ENCODE measurements at places on chromosomes 2 and 18.

DNA sequence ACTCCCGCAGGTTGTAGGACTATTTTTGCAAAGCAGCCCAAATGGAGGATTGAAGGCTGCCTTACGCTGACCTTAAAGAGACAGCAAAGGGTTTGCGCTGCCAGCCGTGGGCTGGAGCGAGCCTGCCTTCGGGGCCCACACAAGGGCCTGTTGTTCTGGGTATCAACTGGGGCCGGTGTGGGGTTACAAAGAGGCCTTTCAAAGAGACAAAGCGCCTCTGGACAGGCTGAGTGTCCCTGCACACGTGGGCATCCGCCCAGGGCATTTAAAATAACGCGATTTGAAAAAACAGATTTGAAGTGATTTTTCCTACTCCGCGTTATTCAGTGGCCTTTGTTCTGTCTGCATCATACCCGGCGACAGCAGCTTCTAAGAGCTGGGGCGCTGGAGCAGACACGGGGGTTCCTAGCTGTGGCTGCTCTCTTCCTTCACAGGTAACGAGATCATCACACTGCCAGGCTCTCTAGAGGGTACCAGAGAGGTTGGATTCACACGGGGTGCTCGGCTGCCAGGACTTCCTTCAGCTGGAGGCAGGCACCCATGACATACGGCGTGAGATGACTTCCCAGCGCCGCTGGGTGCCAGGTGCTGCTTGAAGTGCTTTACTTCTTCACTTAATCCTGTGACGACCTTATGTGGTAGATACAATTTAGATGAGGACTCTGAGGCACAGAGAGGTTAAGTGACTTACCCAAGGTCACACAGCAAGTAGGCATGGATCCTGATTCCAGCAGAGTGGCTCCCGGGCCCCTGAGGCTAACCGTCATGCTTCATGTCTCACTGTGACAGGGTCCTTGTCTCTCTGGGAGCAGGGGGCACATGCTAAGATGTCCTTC, 32.2 kb downstream of the MAL start:
- DNase-seq: no peak

GRCh38 chr18:3706279-3707097, 256.5 kb downstream of the TGIF1 start:
- DNase-seq: no peak

- DNase-seq: no peak
Observed at GRCh38 chr18:62942578-62942977, 227.2 kb downstream of the PHLPP1 start.

- no peak for DNase-seq
Observed at GRCh38 chr2:180012523-180012922, 5.4 kb upstream of the CWC22 start.

DNA sequence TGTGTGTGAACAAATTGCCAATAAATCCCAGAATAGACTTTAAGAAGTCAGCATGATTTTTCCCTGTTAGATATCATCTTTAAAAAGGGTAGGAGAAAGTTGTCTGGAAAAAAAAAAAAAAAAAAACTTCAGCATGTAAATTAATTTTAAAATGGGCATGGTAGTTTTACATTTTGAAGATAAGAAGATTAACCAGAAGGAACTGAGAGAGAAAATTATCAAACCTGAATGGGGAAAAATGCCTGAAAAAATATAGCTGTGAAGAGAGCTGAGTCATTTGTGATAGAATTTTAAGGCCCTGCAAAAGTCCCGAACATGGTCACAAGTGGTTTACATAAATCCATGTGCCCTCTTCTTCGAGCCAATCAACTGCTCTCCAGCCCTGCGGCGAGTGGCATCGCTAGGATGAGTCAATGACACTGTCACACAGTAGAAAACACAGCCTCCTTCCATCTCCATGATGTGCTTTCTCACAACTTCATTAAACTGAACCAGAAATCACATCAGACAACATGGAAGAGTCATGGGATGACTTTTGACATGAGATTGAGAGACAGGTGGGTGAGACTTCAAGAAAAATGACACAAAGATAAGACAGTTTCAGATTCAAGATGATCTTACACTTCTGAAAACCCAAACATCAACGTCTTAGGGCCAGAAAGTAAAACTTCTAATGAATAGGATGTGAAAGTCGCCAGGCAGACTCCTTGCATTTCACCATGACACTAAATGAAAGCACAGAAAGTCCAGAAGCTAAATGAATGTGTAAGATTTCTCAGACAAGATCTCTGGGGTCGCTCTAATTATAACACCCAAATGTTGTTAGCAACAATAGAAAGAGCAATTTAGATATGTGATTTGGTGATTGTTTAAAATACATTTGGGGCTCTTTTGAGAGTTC, 273.0 kb upstream of the ID2 start:
- no peak for DNase-seq

GRCh38 chr18:46324087-46324955, 220.1 kb downstream of the HAUS1 start:
- peak; percentile 58 for DNase-seq

- DNase-seq: no peak
Observed at GRCh38 chr2:164015328-164016123, 279.7 kb upstream of the FIGN start.

DNA sequence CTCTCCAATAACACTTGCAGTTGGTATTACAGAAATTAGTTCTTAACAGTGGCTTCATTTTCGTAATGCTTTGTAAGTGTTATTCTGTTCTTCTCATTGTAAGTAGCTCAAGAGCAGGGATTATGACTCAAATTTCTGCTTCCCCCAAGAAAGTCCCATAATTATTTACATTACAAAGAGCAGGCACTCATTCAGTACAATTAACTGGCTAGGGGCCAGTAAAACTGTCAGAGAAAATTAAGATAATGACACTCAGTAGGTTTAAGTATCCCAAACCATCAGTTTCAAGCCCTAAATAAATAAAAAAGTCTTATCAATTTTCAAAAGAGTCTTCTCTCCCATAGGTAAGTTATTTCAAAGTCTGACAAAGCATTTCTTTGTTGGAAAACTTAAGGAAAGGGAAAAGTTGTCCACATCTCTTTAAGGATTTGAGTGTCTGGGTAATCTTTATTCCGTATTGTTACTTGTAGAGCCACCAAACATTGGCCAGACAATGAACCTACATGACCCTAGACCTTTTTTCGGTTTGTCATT, 137.1 kb downstream of the ARHGAP28 start:
- no peak for DNase-seq

All from SK-N-MC (cell line).